ENCODE measurements at places on chromosomes 5 and 9. TPM values are rescaled to one million over a fixed set of nuclear protein-coding genes. Genes with fewer than 3 reads are reported as not detected.

Gene SNAPC4
- total RNA-seq: 3.2 TPM

Gene LCN15
- not detected for total RNA-seq

Gene TTLL11
- 11.0 TPM for total RNA-seq

Gene S1PR3
- total RNA-seq: 39.3 TPM

Gene GRM6
- total RNA-seq: not detected

Gene STKLD1
- total RNA-seq: not detected

All from vagina (tissue), 2 donors.